ENCODE measurements at places on chromosomes 13 and 19. TPM values are rescaled to one million over a fixed set of nuclear protein-coding genes. Genes with fewer than 3 reads are reported as not detected.
A peak's percentile ranks its signal among the peaks of the same experiment; 100 is the strongest.

DNA sequence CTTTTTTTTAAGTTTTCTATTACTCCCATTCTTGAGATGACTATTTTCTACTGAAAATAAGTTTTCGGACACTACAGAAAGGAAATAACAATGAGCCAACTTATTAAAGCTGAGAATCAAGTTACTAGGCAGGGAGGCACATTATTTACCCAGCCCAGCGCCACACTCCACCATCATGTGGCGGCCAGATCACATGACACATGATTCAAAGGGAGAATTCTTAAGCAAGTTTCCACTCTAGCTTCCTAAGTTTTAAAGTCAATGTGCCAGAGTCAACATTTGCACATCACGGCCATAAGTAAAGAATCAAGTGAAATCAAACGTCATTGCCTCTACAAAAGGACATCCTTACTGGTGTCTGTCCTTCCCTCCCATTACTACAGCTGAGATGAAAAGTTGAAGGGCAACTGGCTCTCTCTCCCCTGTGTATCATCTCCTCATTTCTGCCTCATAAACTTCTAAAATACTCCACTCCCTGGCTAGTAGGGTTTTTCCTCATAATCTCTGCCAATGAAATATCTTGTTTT, 81.7 kb downstream of the KLF12 start:
- no peak overlapping the region for H3K4me3 ChIP-seq
- H3K36me3 ChIP-seq = no peaks in the 10 kb centered on the region
- no peak for DNase-seq
- H3K4me1 ChIP-seq = peaks cover 8% of the 10 kb centered on the region
- no peak overlapping the region for H3K27ac ChIP-seq
- no peaks in the 10 kb centered on the region for H3K27me3 ChIP-seq

DNA sequence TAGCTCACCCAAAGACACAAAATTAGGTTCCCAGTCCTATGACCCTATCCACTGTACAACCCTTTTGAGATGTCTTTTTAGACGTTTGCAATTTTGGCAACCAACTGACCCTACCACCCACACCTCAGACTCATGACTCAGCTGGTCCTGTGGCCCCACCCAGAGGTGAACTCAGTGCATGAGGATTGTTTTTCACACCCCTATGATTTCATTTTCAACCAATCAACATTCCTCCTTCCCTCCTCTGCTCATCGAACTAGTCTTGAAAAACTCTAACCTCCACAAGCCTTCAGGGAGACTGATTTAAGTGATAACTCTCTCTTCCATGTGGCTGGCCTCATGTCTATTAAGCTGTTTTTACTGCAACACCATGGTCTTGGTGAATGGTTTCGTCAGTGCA, 350.7 kb downstream of the UQCRFS1 start:
- no peak for DNase-seq
- H3K4me3 ChIP-seq = no peak overlapping the region
- H3K27ac ChIP-seq = no peak overlapping the region
- no peaks in the 10 kb centered on the region for H3K36me3 ChIP-seq

GRCh38 chr13:110018009-110018408, 231.6 kb upstream of the IRS2 start:
- no peaks in the 10 kb centered on the region for H3K4me1 ChIP-seq
- no peak overlapping the region for H3K27ac ChIP-seq
- no peaks in the 10 kb centered on the region for H3K36me3 ChIP-seq
- H3K4me3 ChIP-seq = no peak overlapping the region
- no peak for DNase-seq
- H3K27me3 ChIP-seq = no peaks in the 10 kb centered on the region

- H3K27ac ChIP-seq = no peak overlapping the region
- H3K36me3 ChIP-seq = no peaks in the 10 kb centered on the region
- no peaks in the 10 kb centered on the region for H3K4me1 ChIP-seq
- no peaks in the 10 kb centered on the region for H3K27me3 ChIP-seq
- no peak for DNase-seq
These were observed 17.3 kb upstream of the DCLK1 start for GRCh38 chr13:36148446-36148845.

GRCh38 chr19:44866664-44867063, 20.6 kb downstream of the NECTIN2 start:
- no peaks in the 10 kb centered on the region for H3K4me1 ChIP-seq
- no peak overlapping the region for H3K4me3 ChIP-seq
- H3K36me3 ChIP-seq = peaks cover 2% of the 10 kb centered on the region
- no peaks in the 10 kb centered on the region for H3K27me3 ChIP-seq

- no peak for DNase-seq
- no peaks in the 10 kb centered on the region for H3K36me3 ChIP-seq
- H3K27me3 ChIP-seq = no peaks in the 10 kb centered on the region
- no peak overlapping the region for H3K4me3 ChIP-seq
- H3K27ac ChIP-seq = no peak overlapping the region
- no peaks in the 10 kb centered on the region for H3K4me1 ChIP-seq
These were observed 169.5 kb downstream of the NUFIP1 start for GRCh38 chr13:44819772-44820171.

DNA sequence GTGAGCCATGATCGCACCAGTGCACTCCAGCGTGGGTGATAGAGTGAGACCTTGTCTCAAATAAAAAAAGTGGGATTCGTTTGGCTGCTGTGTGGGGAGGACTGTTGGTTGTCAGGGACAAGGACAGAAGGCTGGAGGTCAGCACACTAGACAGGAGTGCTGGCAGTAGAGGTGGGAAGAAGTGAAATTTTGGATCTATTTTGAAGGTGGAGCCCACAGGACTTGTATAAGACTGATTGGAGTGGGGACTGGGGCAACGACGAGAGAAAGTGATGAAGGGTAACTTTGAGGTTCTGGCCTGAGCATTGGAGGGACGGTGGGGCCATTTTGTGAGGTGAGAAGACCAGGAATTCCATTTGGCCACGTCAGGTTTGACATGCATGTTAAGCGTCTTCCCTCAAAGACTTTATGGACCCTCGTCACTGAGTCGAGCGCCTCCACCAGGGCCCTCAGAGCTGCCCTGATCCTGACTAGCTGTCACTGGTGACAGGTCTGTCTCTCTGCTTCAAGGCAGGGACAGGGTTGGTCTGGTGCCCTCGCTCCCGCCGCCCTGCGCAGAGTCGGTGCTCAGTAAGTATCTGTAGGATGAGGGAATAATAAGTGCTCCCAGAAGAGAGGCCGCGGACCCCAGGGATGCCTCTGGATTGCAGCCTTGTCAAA, 673 bp downstream of the CTU1 start:
- peaks cover 12% of the 10 kb centered on the region for H3K4me1 ChIP-seq
- no peaks in the 10 kb centered on the region for H3K27me3 ChIP-seq
- H3K4me3 ChIP-seq = peak overlapping the region; percentile 97
- no peak for DNase-seq
- peak overlapping the region; percentile 23 for H3K27ac ChIP-seq
- H3K36me3 ChIP-seq = peaks cover 5% of the 10 kb centered on the region

GRCh38 chr13:83536153-83536552, 346.1 kb downstream of the SLITRK1 start:
- DNase-seq = no peak
- no peaks in the 10 kb centered on the region for H3K27me3 ChIP-seq
- H3K4me3 ChIP-seq = no peak overlapping the region
- no peaks in the 10 kb centered on the region for H3K4me1 ChIP-seq
- no peak overlapping the region for H3K27ac ChIP-seq

Gene ZIK1
- 9.3 TPM for total RNA-seq

DNA sequence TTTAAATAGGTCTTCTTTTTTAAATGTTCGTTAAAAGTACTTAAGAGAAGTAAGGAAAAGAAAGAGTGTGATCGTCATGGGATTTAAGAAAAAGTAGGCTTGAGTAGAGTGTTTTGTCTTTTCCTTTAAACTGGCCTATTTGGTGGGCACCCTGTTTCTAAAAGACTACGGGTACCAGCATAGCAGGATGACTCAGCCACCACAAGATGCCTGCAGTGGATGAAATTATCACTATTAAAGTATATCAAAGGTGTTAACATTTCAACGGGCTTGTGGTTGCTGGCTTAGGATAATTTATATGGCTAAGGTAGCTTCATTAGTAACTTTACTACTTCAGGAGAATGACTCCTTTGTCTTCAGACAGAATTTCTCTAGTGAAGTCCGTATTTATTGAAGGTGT, 112.6 kb downstream of the STARD13 start:
- H3K27ac ChIP-seq = no peak overlapping the region
- no peaks in the 10 kb centered on the region for H3K36me3 ChIP-seq
- no peak for DNase-seq
- no peak overlapping the region for H3K4me3 ChIP-seq
- peaks cover 5% of the 10 kb centered on the region for H3K4me1 ChIP-seq

Gene PGLYRP1
- total RNA-seq = not detected

Gene CLIP3
- 10.3 TPM for total RNA-seq

GRCh38 chr19:15159251-15159650, 41.5 kb downstream of the NOTCH3 start:
- no peaks in the 10 kb centered on the region for H3K36me3 ChIP-seq
- H3K4me1 ChIP-seq = no peaks in the 10 kb centered on the region
- no peak overlapping the region for H3K27ac ChIP-seq
- DNase-seq = no peak
- H3K27me3 ChIP-seq = no peaks in the 10 kb centered on the region

Data from kidney (tissue), 22 donors.